ENCODE measurements at places on chromosomes 11 and 22.

DNA sequence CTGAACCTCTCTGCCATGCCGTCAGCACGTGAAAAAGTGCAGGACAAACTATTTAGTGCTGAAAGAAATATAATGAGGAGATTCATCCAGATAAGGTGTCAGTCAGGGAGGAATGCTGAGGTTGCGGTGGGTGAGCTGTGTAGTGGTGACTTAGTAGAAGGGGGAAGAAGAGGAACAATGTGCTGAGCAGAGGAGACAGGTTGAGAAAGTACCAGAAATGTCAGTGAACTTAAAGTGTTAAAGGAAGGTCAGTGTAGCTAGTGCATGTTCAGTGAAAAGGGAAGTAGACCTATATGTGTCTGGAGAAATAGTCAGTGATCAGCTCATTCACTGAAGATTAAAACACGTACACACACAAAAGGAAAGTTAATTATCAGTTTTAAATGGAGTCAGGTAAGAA, 237.6 kb upstream of the CCDC179 start:
- DNase-seq = no peak

- DNase-seq = no peak
These were observed 45.9 kb upstream of the WEE1 start for GRCh38 chr11:9527481-9528135.

DNA sequence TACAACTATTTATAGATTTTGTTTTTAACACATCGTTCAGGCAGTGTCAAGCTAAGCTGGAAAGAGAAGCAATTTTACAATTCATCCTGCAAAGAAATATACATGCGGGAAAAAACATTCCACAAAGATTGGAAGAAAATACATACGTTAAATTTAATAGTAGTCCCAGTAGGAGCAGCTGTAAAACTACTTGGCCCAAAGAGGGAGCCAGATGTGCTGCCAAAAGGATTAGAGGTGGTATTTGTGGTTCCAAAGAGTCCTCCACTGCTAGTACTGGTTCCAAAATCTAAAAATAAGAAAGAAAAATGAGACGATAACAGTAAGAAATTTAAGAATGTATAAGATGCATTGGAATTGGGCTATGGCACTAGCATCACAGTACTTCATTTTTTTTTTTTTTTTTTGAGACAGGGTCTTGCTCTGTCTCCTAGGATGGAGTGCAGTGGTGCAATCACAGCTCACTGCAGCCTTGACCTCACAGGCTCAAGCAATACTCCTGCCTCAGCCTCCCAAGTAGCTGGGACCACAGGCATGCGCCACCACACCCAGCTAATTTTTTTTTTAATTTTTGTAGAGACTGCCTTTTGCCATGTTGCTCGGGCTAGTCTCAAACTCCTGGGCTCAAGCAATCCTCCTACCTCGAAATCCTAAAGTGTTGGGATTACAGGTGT, 21.5 kb downstream of the NUP98 start:
- no peak for DNase-seq

GRCh38 chr22:33470456-33470855, 412.3 kb upstream of the SYN3 start:
- DNase-seq = no peak

DNA sequence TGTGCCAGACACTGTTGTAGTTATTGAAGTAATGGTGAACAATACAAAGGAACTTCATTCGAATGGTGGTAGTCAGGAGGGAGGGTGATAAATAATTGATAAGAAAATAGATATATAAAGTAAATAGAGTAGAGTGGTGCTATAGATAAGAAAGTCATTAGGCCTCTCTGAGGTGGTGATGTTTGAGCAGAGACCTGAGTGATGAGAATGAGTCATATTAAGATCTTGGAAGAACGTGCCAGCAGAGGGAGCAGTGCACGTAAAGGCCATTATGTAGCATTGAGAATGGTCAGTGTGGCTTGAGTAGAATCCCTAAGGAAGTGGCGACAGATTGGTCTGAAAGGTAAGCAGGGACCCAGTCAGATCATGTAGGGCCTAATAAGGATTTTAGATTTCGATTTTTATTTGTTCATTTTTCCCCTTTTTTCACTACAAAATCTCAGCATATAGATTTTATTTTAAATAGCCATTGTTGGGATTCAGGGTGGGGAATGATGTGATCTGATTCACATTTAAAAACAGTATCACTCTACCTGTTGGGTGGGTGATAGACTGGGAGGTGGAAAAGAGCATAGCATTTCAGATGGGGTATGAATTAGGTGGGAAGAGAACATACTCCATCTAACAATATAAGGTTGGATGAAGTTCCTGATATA, 44.7 kb downstream of the CCDC90B start:
- no peak for DNase-seq

- no peak for DNase-seq
These were observed 19.6 kb downstream of the CABP7 start for GRCh38 chr22:29739346-29739875.

DNA sequence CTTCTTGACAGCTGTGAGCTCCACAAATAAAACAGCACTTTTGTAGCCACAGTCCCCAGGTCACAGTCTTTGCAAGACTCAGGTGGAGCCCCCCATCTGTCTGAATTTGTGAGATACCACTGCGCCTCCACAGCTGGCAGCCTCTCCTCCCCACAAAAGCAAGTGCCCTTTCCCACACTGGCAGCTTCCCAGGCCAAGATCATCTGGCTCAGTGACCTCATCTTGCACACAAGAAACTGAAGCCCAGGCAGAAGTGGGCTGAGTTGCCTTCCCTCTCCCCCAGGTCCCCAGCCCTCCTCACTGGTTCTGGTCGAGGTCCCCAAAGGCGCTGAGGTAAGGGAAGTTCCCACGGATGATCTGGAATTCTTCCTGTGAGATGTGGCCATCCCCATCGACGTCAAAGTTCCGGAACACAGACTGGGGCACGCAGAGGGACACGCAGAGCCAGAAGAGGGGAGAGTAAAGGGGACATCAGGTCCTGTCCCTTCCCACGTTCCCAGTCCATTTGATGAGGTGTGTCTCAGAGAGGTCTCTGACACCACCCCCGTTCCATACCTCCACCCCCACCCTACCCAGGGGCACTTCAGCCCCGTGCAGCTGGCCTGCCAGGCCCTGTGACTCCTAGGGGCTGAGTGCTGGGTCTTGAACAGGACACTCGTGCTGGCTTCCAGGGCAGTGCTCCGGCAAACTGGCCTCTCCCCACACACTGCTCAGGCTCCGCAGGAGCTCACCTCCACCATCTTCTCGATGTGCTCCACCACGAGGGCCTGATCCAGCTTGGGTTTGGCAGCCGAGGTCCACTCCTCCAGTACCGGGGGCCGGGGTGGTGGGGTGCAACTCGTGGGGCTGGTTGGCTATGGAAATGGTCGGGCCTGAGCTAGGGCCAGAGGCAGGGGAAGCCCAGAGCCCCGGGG, 8.9 kb downstream of the RASGRP2 start:
- DNase-seq = no peak

GRCh38 chr11:121310908-121311307, 18.3 kb downstream of the SC5D start:
- no peak for DNase-seq

DNA sequence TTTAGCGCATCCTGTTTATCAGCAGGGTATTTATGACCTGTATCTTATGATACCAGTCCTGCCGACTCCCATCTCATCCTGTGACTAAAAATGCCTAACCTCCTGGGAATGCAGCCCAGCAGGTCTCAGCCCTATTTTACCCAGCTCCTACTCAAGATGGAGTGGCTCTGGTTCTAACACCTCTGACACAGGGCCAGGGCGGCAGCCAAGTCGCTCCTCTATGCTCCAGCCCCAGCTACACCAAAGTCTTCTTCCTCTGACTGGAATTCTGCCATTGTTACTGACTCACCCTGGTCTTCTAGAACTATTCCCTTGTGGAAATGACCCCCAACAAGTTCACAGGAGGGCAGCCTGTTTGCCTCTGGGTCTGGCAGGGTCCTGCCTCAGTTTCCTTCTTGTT, 7.9 kb upstream of the C1QTNF6 start:
- DNase-seq = no peak

DNA sequence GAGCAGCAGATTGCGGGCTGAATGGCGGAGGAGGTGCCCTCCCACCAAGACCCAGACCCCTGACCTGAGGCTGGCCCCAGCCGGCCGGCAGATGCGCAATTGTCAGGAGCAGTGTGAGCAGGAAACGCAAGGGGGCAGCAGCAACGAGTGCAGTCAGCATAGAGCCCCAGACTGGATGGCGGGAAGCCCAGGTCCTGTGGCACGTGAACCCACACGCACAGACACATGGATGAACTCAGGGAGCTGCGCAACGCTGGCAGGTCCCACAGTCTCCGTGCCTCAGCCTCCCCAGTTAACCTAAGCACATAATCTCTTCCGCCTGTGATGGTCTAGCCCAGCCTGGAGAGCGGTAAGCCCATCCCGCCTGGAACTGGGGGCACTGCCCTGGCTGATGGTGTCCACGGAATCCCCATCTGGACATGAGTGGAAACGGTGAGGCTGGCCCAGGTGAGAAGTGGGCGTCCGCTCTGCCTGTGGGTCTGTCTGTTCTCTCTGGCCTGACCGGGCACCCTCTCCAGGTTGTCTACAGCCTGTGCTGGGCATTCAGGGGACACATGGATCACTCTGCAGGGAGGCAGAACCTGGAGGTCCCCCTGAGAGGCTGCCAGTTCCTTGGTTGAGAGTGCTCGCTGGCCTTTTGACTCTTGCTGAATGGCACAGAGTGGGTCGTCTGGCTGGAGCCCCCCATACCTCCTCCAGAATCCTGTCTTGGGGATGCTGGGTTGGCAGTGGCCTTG, 626 bp upstream of the TBX10 start:
- DNase-seq = no peak

DNA sequence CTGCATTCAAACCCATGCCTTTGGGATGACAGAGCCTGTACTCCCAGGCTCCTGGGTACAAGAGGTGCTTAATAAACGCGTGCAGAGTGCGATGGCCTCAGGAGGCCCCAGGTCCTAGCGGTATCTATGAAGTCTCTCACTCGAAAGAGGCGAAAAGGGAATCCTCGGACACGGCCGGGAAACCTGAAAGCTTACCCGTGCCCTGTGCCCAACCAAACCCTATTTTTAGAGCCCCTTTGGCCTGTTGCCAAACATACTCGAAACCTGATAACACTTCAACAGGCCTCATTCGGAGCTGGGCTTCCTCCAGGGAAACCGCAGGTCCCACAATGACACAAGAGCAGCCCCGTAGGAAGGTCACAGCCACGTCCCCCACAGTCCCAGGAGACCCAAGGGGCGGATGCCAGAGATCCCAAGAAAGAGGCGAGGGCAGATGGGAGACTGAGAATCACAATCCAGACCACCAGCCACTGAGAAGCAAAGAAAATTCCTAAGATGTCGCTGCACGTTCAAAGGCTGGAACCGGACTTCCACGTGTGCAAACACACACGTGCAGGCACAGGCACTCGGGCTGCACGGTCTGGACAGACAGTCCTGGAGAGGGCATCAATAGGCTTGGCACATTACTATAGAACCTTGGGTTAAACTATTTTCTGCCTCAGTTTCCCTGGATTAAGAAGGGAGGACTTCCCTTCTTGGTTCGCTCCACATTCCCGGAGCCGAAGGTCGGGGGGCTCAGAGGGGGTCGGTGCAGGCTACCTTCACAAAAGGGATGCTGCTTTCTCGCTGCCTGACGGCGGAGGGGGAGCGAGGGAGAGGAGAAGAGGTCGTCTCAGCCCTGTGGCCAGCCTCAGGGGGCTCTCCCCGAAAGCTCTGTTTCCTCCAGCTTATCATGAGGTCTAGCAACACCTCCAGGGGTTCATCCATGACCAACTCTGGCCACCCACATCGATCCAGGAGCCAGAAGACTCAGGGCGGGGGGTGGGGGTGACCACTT, 8.2 kb downstream of the PDGFB start:
- DNase-seq = no peak

GRCh38 chr22:23220485-23221350, 40.4 kb downstream of the BCR start:
- no peak for DNase-seq

DNA sequence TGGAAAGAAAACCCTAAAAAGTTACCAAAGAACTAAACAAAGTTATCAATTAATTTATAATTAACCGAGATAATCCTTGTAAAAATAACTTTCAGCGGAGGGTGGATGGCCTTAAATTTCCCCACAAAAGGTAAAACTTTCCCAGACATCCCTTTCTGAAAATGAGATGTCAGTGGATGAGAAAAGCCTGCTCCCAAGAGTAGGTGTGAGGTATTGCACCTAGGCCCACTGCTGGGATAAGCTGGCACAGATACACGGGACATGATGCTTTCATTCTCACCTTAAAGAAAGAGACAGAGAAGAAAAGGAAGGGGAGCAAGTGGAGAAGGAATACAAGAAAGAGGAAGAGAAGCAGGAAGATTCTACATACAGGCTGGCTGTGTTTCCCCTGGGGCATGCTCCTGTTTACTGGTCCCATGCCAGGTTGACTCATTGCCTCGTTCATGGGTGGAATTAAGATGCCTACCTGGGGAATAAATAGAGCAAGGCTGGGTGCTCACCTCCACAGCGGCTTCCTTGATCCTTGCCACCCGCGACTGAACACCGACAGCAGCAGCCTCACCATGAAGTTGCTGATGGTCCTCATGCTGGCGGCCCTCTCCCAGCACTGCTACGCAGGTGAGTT, at the start of gene SCGB2A2:
TSS of gene SCGB2A2 (plus strand) at position 505 of the 625 bp plus-strand sequence. CDS start at position 564, 59 bp downstream.
- no peak for DNase-seq

DNA sequence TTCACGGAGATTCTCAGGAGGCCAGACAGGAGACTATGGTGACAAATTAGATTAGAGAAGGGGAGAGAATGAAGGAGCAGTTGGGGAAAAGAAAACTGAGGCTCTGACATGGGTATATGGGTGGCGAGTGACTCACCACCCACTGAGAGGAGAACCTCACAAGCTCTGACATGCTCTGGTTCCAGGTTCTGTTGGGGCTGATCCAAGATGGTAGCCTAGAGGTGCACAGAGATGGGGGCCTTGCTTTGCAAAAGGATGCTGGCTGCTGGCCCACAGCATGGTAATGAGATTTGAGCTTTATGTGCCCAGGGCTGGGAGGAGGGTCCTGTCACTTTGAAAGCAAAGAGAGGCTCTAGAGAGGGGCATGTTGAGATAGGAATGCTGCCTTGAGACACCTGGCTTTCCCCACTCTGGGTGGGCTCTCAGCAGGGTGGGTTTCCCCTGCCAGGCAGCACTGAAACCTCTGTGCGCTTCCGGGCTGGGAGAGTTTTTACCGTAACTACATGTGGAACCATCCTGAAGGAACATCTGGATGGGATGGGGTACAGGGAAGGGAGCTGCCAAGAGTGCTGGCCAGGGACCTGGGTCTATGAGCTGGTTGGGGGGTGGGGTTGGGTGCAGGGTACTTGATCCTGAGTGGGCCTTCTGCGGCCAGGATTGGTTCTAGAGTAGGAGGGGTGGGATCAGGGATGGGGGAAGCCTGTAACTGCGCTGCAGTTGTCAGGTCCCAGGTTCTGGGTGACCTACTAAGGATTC, 1.2 kb upstream of the GRK2 start:
- no peak for DNase-seq

DNA sequence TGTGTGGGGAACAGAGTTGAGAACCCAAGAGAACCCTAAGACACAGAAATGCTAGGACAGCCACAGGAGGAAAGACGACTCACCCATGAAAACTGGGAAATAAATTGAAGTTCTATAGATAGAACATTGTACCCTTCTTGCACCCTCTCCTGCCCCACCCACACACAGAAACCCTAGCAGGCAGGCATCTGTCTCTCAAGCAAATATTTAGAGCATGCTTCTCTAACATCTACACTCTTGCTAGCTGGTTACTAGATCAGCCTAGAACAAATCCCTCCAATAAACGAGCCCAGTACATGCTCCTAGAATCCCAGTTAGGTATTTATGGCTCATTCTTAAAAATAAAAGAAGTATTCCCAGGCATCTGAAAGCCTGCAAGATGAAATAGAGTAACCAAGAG, 32.1 kb upstream of the CLPB start:
- DNase-seq = no peak
